ENCODE measurements at places on chromosomes 1 and 21. TPM values are rescaled to one million over a fixed set of nuclear protein-coding genes. Genes with fewer than 3 reads are reported as not detected.

The TAS1R1 gene
- total RNA-seq, result not detected

GRCh38 chr1:195768936-195769335, 839.3 kb downstream of the KCNT2 start:
- no peak for DNase-seq
- no peaks in the 10 kb centered on the region for H3K27me3 ChIP-seq
- H3K36me3 ChIP-seq, result no peaks in the 10 kb centered on the region
- no peaks in the 10 kb centered on the region for H3K4me1 ChIP-seq

The MR1 gene
- total RNA-seq, result 49.9 TPM

The LCE1D gene
- not detected for total RNA-seq

DNA sequence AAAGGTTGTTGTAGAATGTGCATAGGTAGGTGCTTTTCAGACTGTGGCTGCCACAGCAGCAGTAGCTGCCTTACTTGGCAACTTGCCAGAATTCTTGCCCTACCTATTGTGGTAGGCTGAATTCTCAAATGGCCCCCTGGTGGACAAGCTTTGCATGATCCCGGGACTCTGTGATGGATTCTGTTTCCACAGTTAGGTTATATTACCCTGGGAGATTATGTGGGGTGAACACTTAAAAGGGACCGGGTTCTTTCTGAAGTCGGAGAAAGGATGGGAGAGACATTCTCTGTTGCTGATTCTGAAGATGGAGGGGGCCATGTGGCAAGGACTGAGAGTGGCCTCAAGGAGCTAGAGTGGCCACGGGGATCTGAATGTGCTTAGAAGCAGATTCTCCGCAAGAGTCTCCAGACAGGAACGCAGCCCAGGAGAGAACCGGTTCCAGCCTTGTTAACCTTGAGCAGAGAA, 32.1 kb upstream of the KCNE1 start:
- peaks cover 2% of the 10 kb centered on the region for H3K36me3 ChIP-seq
- no peaks in the 10 kb centered on the region for H3K27me3 ChIP-seq
- peak; percentile 45 for DNase-seq
- H3K4me3 ChIP-seq, result peak overlapping the region; percentile 36

GRCh38 chr1:41576620-41577019, 92.1 kb upstream of the EDN2 start:
- H3K27me3 ChIP-seq, result no peaks in the 10 kb centered on the region
- peaks cover 53% of the 10 kb centered on the region for H3K4me1 ChIP-seq
- no peak overlapping the region for H3K27ac ChIP-seq
- no peak overlapping the region for H3K4me3 ChIP-seq

DNA sequence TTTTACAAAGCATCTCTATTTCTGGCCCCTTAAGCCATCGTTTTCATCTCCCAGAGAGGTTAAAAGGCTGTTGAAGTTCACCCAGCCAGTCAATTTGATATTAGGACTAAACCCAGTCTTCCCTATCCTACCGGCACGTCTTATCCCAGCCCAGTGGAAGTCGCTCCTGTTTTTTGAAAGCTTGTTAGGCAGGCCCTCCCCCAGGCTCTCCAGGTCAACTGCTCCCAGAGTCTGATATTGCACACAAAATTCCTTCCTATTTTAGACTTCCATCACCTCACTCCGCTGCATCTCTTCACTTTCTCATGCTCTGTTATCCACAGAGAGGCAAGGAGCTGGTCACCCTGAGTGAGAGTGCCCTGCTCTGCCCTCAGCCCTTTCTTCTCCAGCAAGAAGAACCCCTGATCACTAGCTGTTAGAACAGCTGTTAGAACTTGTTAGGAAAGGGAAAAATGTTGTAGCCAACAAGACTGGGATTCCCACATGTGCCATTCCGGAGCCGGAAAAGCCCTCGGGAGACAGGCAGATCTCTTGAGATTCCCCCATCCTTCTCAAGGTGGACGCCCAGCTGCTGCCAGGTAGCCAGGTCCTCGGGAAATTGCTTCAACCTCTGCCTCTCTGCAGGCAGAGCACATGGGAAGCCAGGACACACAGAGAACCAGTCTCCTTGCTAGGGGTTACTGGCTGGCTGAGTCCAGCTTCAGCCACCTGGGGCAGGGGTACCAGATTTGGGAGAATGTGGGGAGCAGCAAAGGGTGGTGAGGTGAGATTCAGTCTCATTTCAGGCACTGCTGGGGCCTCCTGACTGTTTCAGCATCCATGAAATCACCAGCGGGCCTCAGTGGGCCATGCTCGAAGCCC, 25.7 kb downstream of the PLXNA2 start:
- peaks cover 36% of the 10 kb centered on the region for H3K27me3 ChIP-seq
- H3K4me1 ChIP-seq, result peaks cover 9% of the 10 kb centered on the region
- no peak overlapping the region for H3K4me3 ChIP-seq
- no peak for DNase-seq
- no peak overlapping the region for H3K27ac ChIP-seq
